ACHN (cell line): ENCODE measurements at places on chromosomes 1 and 21.

- no peak for DNase-seq
Observed at GRCh38 chr1:231337043-231337471, 595 bp downstream of the EXOC8 start.

GRCh38 chr1:100989306-100990077, 36.1 kb downstream of the DPH5 start:
- DNase-seq = peak; percentile 38

DNA sequence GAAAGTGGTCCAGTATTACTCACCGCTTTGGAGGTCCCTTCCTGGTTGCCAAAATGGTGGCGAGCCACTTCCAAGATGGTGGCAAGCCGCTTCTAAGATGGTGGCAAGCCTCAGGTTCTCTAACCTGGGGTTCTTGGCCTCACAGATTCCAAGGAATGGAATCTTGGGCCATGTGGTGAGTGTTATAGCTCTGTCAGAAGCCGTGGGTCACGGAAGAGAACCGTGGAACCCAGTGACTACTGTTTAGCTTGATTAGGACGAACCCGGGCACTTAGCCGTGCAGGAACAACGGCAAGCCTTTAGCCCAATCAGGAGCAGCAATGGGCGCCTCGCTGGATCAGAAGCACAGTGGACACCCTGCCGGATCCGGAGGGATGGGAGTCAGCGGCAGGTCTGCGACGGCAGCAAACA, 356.2 kb upstream of the TMPRSS15 start:
- no peak for DNase-seq

DNA sequence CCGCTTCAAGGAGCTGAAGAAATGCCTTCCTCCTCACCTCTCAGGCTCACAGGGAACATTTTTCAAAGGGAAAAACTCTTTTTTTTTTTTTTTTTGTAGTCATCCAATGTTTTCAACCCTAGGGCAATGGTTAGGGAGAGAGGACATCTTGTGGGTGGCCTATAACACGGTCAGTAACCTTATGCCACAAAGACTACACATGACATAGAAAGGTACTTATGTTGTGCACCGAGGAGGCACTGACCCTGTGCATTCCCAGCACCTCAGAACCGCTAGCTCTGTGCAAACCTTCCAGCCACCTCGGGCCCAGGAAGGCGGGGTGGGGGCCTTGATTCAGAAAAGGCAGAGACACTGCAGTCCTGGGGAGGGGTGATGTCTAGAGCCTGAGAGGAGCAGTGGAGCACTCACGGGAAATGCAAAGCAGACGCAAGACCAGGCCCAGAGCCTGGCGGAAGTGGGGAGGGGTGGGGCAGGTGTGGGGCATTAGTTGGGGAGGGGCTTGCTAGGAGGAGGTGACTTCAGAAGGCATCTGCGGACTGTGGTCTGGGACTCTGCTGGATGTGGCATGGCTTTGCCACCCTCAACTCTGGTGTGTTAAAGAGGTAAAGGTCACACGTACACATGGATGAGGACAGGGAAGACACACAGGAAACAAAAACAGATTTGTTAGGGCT, 68.6 kb downstream of the MDM4 start:
- DNase-seq = no peak

- DNase-seq = peak; percentile 48
Observed at GRCh38 chr21:45611939-45612664, 31.4 kb upstream of the PCBP3 start.

GRCh38 chr1:201565024-201565730, 26.2 kb downstream of the NAV1 start:
- no peak for DNase-seq

- DNase-seq = no peak
Observed at GRCh38 chr1:153081736-153082135, 10.3 kb upstream of the SPRR2B start.

GRCh38 chr1:183633676-183634343, 1.8 kb downstream of the ARPC5 start:
- DNase-seq = peak; percentile 85

DNA sequence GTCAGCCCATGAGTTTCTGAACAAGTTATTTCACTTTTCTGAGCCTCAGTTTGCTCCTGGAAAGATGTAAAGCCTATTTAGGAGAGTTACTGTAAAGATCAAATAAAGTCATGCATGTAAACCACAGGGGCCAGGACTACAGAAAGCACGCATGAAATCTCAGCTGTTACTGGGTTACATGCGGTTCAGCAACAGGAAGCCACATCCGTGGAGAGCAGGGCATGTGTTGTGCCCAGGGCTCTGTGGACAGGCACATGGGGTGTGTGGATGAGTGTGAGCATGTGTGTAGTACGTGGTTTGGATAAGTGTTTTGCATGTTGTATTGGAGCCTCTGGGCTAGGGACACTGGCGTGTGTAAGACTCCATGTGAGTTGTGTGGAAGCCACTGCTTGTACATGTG, 2.2 kb upstream of the EPHA2 start:
- no peak for DNase-seq

GRCh38 chr1:37038227-37039093, 4.1 kb upstream of the GRIK3 start:
- DNase-seq = peak; percentile 30

DNA sequence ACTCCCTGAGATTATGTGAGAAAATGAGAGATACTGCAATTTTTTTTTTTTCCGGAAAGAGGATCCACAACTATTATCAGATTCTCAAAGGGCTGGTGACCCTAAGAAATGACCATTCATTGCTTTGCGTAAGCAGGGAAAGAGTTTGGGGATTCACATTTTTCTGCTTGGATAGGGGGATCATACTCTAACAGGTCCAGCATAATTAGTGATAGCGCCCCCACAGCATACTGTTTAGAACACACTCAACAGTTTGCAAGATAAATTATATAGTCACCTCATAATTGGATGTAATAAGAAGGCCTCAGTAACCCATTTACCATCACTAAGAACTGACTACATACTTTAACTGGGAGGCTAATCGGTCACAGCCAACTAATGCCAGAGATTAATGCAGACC, 1.9 kb downstream of the CCT3 start:
- DNase-seq = no peak

- DNase-seq = no peak
Observed at GRCh38 chr1:196516373-196516772, 91.9 kb downstream of the KCNT2 start.

- DNase-seq = no peak
Observed at GRCh38 chr1:93399781-93400180, 48.1 kb upstream of the FNBP1L start.

DNA sequence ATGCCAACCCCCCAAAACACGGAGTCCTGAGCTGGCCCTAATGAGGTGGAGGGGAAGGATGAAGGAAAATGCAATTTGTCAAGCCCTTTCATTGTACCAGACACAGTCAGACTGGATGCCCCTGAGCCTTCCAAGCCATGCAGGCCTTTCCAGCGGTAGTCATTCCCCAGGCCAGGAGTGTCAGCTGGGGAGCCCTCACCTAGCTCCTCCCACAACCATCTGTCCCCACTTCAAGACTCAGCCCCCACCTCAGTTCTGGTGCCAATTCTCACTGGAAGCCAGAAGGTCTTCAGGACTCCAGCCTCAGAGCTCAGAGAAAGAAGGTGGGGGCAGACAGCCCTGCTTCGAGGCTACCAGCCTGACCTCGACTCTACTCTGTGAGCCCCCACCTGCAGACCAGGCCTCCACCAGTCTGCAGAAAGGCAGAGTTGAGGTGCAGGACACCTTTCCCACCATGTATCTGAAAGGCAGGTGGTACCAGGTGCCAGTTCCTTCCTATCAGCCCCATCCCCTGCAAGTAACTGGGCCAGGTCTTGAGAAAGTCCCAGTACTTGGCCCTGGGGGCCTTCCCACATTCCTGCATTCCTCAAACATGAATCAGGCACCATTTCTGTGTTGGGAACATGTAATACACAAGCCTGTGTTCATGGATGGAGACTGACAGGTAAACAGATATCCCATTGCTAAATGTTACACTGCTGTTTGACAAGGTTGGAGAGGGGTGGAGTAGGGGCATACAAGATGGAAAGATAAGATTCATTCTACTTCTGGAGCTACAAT, 180.6 kb upstream of the EDN2 start:
- DNase-seq = peak; percentile 76

- peak; percentile 90 for DNase-seq
Observed at GRCh38 chr1:169105434-169106094, 926 bp upstream of the ATP1B1 start.

- DNase-seq = no peak
Observed at GRCh38 chr1:10045480-10046355, 13.0 kb downstream of the UBE4B start.

- DNase-seq = peak; percentile 83
Observed at GRCh38 chr1:156090840-156091188, 8.5 kb upstream of the MEX3A start.

DNA sequence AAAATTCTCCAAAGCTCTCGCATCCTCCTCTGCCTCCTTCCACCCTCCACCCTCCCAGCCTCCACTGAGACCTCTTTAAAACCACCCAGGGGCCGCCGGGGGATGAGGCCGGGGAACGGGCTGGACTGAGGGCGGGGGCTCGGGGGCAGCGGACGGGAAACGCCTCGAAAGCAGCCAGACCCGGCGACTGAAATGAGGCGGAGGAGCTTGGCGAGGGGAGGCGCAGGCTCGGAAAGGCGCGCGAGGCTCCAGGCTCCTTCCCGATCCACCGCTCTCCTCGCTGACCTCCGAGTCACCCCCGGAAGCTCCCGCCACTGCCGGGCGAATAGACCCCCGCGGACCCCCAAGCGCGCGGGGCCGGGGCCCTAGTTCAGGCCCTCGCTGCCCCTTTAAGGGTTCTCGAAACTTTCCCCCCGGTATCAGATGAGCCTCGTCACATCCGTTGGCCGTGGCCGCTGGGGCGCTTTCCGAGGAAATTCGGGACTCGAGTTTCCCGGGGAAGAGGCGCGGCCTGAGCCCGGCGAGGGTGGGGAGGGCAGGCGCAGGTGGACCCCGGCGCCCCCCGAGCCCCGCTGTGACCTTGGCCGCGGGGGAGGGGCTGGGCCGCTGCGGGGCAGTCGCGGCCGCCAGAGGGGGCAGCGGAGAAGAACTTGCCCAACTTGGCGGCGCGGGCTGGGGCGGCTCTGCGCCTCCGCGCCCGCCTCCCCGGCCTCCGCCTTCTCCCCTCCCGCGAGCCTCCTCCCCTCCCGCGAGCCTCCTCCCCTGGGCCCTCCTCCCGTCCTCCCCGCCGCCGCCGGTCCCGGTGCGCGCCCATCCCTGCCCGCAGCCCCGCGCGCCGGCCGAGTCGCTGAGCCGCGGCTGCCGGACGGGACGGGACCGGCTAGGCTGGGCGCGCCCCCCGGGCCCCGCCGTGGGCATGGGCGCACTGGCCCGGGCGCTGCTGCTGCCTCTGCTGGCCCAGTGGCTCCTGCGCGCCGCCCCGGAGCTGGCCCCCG, at the start of gene BACE2:
TSS of gene BACE2 (plus strand) at position 813 of the 995 bp plus-strand sequence. CDS start at position 917, 104 bp downstream.
- DNase-seq = peak; percentile 75

DNA sequence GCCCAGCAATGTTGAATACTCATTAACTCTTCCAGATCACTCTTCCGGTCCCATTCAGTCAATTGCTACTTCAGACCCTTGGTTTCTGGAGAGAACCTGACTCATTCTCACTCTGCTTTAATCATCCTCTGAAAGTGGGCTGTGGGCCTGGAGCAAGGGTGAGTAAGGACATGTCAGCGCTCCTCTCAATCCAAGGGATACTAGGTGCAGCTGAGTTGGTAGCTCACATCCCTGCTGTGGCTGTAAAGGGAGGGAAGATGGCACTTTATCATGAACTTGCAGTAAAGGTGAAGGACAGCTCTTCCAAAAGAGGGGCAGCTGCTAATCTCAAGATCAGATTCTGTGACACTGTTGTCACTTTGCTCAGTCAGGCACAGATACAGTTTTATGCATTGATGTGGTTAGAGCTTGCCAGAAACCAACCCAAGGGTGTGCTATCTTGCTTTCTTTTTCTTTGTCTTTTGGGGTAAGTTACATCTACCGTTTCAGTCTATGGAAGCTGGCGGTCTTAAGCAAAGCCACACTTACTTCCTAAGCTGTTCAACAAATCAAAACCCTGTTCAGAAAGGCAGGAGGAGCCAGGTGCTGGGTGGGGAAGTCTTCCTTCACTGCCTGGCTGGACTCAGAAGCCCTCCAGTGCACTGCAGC, 26.5 kb upstream of the NTPCR start:
- peak; percentile 63 for DNase-seq

GRCh38 chr1:44685881-44686280, 11.4 kb downstream of the ARMH1 start:
- DNase-seq = no peak

DNA sequence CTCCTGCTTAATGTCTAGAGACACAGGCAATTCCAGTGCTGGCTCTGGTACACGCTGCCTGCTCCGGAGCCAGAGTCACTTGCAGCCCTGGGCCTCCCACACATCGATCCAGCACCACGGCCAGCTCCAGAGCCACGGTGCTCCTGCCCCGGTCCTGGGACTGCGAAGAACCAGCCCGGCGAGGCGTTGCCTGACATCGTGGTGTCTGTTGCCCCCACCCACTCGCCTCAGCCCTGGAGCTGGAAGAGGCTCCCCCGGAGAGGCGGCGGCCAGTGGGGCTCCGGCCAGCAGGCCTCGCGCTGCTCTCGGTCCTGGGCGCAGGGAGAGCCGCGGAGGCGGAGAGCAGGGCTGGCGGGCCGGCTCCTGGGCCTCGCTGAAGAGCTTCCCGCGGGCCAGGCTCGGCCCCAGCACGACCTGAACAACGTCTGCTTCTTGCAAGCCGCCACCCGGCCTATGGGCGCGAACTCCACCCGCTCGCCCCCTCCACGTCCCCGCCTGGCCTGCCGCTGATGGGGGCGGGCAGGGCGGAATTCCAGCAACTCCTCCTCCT, 364.8 kb downstream of the CEP170 start:
- peak; percentile 32 for DNase-seq

GRCh38 chr1:185734929-185735700, 924 bp downstream of the HMCN1 start:
- no peak for DNase-seq

- DNase-seq = no peak
Observed at GRCh38 chr1:207581496-207582153, 63.3 kb upstream of the CR1L start.

GRCh38 chr1:191327868-191328267, 830.4 kb upstream of the RGS18 start:
- no peak for DNase-seq

- DNase-seq = no peak
Observed at GRCh38 chr1:40907899-40908298, 45.7 kb upstream of the CITED4 start.

DNA sequence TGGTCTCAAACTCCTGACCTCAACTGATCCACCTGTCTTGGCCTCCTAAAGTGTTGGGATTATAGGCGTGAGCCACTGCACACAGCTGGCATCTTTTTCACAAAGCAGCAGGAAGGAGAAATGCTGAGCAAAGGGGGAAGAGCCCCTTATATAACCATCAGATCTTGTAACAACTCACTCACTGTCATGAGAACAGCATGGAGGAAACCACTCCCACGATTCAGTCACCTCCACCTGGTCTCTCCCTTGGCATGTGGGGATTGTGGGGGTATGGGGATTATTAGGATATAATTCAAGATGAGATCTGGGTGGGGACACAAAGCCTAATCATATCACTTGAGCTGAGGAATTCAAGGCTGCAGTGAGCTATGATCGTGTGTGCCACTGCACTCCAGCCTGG, 3.0 kb upstream of the MFSD2A start:
- no peak for DNase-seq

- DNase-seq = no peak
Observed at GRCh38 chr21:33374080-33374449, 29.1 kb upstream of the IFNGR2 start.

GRCh38 chr1:5941671-5942070, 50.6 kb downstream of the NPHP4 start:
- no peak for DNase-seq
